ENCODE measurements at places on chromosomes 4 and X. TPM values are rescaled to one million over a fixed set of nuclear protein-coding genes. Genes with fewer than 3 reads are reported as not detected.

HADH gene
- total RNA-seq: 24.2 TPM

CLDN2 gene
- 5.7 TPM for total RNA-seq

FANCB gene
- 2.7 TPM for total RNA-seq

COL4A6 gene
- total RNA-seq: 14.4 TPM

BST1 gene
- 15.0 TPM for total RNA-seq

RS1 gene
- not detected for total RNA-seq

RAB40A gene
- 0.10 TPM for total RNA-seq

KIAA0232 gene
- total RNA-seq: 18.7 TPM

GPR82 gene
- total RNA-seq: not detected

NDNF gene
- total RNA-seq: not detected

SPP1 gene
- 160 TPM for total RNA-seq

ZFP42 gene
- total RNA-seq: not detected

GLRA2 gene
- total RNA-seq: not detected

PDHA1 gene
- total RNA-seq: 242 TPM

RBM46 gene
- total RNA-seq: not detected

PPP2R3B gene
- 21.8 TPM for total RNA-seq

KLF3 gene
- 12.9 TPM for total RNA-seq

GPR78 gene
- total RNA-seq: not detected

ARSJ gene
- 3.7 TPM for total RNA-seq

IRS4 gene
- total RNA-seq: not detected

PPARGC1A gene
- total RNA-seq: 0.02 TPM

FRMD7 gene
- not detected for total RNA-seq

CSAG3 gene
- not detected for total RNA-seq

MAOB gene
- 0.29 TPM for total RNA-seq

TLR3 gene
- 0.44 TPM for total RNA-seq

MID1IP1 gene
- total RNA-seq: 35.6 TPM

CYP2U1 gene
- total RNA-seq: 1.6 TPM
